ENCODE measurements at places on chromosomes 11 and 22. TPM values are rescaled to one million over a fixed set of nuclear protein-coding genes. Genes with fewer than 3 reads are reported as not detected.

CTSW gene
- polyA plus RNA-seq = not detected

GRCh38 chr22:32855045-32855756 is 53.7 kb downstream of the TIMP3 start:
- DNase-seq = no peak

GRCh38 chr22:40541300-40541699 is 95.2 kb downstream of the MRTFA start:
- no peak for DNase-seq

GRCh38 chr11:12186701-12187100 is 76.3 kb downstream of the MICAL2 start:
- DNase-seq = no peak

DNA sequence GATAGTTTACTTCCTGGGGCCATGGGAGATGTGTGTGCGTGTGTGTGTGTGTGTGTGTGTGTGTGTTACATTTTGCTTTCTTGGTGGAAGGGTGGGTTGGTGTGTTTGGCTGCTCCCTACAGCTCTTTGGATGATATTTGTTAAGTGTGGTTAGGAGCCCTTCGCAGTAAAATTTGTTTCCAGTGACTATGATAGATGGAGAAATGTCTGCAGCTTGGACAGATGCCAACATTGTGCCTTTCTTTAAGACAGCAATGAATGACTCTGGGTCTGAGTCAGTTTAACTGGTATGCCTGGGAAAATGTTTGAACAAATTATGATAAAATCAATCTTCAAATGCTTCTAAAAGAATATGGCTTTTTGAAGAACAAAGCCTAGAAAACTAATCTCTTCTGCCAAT is 102.7 kb upstream of the TRPC6 start:
- peak; percentile 88 for DNase-seq

DNA sequence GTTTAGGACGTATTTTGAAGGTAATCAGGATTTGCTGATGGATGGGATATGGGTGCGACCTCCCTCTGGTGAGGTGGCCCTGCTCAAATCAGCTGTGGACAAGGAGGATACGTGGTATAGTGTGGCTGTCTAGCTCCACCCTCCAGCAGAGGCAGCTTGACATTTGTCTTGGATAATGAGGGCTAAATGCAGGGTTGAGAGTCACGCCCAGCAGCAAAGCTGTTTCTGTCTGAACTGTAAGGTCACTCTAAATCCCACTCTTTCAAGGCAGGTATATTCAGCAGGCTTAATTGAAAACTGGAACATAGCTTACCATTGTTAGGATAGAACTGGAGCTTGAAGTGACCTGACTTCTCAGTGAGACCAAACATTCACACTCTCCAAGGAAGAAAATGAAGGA is 98.7 kb downstream of the SWAP70 start:
- DNase-seq = no peak

GRCh38 chr22:47045691-47046410 is 283.4 kb downstream of the TBC1D22A start:
- no peak for DNase-seq

DNA sequence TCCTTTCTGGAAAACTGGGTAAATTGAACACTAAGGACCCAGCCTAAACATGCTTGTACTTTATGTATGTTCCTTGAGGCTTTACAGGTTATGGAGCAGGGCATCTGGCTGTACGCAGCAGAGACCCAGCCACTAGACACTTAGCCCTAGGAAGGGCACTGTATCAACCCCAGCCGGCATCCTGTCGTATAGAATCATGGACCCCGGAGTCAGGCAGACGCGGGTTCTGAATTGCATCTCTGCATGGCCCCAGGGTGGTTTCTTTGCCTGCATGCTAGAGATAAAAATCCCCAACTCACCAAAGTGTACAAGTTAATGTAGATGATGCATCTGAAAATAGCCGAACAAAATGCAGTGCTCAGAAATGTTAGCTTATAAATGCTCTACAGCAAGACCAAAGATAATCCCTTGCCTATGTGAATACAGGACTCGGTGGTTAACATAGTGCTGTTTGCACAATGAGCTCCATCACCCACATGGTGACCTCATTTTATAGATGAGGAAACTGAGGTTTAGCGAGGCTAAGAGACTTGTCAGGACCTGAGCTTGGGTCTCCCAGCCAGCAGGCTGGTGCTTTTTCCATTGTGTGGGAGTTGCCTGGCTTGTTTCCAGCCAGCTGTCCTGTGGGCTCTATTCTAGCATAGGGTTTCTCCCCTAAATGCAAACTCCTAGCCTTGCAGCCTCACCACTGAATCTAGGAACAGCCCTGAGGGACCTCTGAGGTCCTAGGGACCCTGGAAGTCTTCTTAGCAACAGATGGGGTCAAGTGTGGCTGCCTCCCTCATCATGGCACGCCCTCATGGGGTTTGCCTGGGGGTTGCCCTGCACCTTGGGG is 7.3 kb downstream of the CD6 start:
- no peak for DNase-seq

FXYD6 gene
- 11.5 TPM for polyA plus RNA-seq

DNA sequence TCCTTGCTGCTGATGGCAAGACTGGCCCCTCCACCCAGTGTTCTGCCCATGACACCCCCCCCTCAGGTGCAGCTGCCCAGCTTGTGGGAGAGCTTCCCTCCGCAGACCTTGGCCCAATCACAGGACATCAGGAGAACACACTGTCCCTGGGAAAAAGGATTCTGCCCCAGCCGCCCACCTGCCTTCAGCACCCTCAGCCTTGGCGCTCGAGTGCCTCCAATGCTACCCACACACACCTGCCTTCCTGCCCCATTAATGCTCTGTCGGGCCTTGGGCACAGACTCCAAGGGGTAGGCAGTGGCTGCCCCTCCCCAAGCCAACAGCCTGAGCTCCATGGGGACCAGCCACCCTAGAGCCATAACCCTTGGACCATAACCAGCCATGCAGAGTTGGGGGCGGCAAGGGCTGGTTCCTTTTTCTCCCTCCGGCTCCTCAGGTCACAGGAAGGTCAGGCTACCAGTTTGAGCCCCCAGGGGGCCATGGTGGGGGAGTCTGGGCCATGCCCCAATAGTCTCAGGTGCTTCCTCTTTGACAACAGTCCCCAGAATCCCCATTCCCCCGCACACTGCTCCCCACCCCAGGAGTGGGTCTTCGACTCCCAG is 1.3 kb upstream of the ZNF70 start:
- DNase-seq = no peak

UCP3 gene
- 0.18 TPM for polyA plus RNA-seq
